ENCODE measurements at places on chromosomes 6 and 20.

- DNase-seq: no peak
Measured at GRCh38 chr6:120622127-120622631, 712.1 kb downstream of the TBC1D32 start.

- DNase-seq: no peak
Measured at GRCh38 chr6:116536216-116536621, 9.3 kb downstream of the TRAPPC3L start.

- DNase-seq: no peak
Measured at GRCh38 chr20:47818016-47818415, 32.7 kb upstream of the SULF2 start.

DNA sequence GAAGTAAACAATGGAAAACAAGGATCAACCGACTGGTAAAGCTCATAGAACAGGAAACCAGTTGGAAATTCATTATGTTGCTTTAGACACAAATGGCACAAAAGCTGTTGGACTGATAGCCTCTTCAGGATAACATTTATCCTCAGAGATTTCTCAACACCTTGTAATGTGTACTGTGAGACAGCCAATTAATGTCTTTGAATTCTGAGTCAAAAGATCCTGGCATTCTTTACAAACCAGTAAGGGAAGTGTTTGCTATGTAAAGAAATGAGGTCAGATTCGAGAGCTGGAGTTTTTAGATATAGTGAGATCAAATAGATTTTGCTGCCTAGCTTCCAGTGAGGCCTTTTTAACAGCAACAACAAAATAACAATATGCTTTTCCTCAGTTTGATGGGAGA lies 439.2 kb downstream of the C6orf118 start:
- DNase-seq: no peak

GRCh38 chr6:130515306-130515705 lies 149.5 kb downstream of the TMEM200A start:
- no peak for DNase-seq

GRCh38 chr6:140825731-140826130 lies 1307.0 kb upstream of the GJE1 start:
- DNase-seq: no peak

GRCh38 chr6:159808647-159809046 lies 8.6 kb downstream of the PNLDC1 start:
- DNase-seq: no peak

GRCh38 chr6:2943564-2943955 lies 27.8 kb downstream of the SERPINB6 start:
- DNase-seq: no peak

GRCh38 chr20:4601630-4602296 lies 119.9 kb upstream of the PRND start:
- DNase-seq: no peak

DNA sequence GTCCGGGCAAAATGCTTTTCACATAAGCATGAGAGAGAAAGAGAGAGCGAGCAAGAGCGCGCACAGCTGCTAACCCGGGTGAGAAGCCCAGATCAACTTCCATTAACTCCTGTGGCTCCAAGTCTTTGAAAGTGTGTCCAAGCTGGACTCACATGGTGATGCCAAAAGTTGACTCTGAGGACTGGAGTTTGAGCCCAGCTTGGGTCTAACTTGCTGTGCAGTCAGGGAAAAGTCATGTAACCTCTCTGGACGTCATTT lies 357.2 kb upstream of the SULF2 start:
- no peak for DNase-seq

GRCh38 chr6:109381061-109381746 lies 1.1 kb downstream of the CD164 start:
- peak; percentile 28 for DNase-seq
